Suppressor macrophage (primary cell): ENCODE measurements at places on chromosomes 4 and X.

DNA sequence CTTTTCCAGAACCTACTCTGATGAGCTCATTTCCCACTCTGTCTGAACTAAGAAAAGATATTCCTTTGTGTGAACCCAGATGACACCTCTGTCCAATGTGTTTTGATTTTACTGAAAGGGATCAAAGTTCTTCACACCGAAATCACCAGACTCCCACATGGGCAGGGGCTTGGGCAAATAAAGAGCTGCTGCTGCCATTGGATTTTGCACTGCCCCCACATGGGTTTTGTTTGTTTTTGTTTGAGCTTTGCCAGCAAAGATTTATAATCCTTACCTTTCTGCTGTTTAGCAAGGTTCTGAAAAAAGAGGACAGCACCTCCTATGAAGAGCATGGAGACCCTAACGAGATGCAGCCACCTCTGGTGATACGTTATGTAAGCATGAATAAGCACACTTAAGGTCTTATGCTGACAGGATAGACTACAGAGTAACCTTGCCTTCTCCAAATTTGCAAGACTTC, 44.3 kb downstream of the HSD17B13 start:
- no peak for DNase-seq

DNA sequence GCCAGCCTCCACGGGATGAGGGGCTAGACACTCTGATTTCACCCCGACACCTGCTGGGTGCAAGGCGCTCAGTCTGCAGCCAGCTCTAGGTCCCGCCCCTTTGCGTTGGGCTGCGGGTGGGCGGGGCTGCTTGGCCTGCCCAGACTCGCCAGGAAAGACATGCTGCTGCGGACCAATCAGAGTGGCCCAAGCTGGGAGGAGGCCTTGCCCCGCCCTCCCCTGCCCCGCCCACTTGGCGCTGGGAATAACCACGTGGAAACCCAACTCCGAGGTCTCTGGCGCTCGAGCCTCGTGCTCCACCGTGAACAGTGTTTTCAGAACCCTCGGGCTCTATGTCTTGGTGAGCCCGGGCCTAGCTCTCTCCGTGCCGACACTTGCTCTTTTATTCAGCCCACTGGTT, 5.3 kb upstream of the VMA21 start:
- DNase-seq = no peak

DNA sequence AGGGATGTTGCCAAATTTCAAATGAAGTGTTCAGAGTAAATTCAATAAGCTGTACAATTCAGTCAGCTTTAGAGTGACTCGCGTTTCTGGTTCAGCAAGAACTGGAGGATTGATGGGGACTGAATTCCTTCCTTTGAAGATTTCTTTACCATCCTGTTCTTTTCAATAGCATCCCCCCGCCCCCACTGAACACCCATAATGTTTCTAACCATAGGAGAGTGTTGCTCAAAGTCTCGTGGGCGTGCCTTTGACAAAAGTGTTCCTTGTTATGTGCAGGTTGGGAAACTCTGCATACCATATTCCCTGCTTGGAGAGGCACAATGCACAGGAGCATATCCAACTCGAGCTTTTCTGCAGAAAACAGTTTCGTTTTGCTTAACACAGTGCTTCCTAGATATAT, 323.5 kb upstream of the CASK start:
- no peak for DNase-seq

DNA sequence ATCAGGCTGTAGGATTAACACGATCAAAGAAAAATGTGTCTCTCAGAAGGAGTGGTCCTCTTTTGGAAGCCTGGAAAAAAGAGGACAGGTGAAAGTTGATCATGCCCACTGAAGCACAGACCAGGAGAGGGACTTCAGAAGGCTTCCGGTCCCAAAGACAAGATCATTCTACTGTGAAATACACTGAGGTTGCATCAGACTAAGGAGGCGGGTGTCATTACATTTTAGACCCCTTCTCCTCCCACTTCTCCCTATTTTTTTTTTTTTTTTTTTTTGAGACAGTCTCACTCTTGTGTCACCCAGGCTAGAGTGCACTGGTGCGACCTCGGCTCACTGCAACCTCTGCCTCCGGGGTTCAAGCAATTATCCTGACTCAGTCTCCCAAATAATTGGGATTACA, 67.5 kb downstream of the RBM47 start:
- DNase-seq = peak; percentile 71

GRCh38 chr4:36065274-36065871, 178.9 kb downstream of the ARAP2 start:
- no peak for DNase-seq

DNA sequence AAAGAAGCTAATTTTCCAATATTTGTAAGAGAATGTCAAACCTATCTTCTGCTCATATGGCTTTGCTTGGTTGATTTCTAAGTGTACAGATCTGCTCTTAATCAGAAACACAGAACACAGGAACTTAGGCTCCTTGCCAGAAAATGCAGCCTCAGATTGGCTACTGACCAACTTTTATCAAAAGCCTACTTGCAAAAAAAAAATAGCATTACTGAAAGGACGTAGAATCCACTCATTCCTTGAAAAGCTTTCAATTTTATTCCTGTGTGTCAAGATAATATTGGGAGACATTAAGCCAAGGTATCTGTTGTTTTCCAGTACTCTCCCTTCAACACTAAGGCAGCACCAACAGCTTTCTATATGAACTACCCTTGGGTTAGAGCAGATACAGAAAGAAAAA, 127.6 kb upstream of the INTU start:
- DNase-seq = no peak

DNA sequence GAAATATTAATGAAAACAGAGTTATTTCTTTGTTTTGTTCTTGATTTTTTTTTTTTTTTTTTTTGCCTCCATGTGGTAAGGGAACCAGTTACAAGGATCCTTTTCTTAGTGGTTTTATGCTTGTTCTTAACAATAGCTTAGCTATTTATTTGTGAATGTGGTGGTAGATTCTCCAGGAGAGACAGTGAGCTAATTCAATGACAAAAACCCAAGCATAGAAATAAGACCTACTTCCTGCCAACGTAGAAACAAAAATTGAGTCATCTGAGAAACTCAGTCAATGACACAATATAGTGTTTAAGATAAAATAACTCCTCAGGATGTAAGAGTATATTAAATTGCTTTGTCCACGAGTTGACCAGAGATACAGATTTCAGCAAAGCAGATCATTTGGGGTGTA, 863.8 kb upstream of the PABPC4L start:
- DNase-seq = no peak

GRCh38 chr4:186144946-186145569, 40.6 kb downstream of the FAM149A start:
- peak; percentile 6 for DNase-seq

GRCh38 chrX:25156323-25156722, 140.6 kb upstream of the ARX start:
- no peak for DNase-seq

DNA sequence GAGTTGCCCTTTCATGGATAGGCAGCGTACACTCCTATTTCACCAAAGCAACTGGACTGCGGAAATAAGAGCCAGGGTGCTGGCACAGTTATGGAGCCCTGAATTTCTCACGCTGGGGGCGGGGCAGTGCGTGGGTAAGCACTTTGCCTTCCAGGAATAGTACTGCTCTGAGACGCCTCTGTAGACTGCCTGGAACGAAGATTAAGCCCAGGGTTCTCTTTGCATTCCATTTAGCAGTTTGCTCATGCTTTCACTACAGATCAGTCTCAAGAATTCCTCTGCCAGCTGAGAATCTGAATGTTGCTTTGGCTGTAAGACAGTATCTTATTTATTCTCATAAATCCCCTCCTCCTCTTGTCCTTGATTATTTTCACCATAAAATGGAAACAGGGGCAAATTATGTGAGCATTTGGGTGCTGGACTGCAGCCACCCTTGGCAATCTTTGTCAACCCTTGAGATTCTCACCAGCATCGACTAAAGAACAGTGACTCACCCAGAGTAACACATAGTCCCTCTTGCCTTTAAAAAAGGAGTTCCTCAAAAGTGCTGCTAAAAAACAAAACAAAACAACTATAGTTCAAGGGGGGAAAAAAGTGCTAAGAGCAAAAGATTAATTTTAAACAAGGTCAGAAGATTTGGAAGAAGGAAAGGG, 88.9 kb upstream of the CITED1 start:
- peak; percentile 39 for DNase-seq

DNA sequence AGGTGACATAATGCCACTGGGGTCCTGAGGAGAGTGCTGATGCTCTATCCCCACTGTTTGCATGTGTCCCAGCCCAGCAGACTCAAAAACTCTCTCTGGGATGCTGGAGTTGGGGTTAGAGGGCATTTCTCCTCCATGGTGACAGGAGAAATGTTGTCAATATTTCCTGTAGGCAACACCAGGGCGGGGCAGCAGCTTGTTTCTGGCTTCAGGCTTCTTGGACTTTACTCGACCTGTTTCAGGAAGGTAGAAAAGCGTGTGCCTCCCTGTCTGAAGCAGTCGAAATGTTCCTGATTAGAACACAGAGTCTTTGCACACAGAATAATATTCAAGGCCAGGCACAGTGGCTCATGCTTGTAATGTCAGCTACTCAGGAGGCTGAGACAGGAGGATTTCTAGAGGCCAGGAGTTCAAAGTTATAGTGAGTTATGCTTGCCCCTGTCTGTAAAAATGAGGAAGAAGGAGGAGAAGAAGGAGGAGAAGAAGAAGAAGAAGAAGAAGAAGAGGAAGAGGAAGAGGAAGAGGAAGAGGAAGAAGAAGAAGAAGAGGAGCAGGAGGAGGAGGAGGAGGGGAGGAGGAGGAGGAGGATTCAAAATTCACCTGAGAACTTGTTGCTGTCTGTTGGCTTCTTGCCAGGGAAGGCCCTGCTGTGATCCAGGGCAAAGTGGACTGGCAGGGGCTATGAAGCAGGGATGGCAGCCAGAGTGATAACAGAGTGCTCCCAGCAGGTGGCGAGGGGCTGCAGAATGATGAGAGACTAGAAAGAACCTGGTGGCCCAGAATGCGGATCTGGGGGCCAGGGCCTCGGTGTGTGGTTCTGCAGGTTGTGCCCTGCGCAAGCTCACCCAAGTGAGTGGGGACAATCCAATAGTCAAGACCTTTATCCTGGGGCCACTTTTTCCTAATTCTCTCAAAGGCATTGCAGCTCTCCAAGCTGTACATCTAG, 82.9 kb downstream of the RTL5 start:
- no peak for DNase-seq

DNA sequence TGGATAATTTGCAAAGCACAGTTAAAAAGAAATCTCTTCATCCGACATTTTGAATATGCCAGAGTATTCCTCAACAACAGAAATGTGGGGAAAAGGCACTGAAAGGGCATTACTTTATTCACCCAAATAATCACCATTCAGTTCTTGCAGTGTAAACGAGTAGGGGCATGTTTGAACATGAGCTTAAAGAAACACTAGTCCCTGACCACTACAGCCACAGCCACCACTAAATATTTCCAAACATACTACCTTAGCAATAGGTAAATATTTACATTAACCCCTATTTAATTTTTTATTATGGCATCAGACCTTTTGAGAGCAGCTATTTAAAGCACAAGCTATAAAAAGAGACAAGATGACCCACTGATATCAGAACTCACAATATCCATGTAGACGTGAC, 27.6 kb downstream of the MCF2 start:
- no peak for DNase-seq

DNA sequence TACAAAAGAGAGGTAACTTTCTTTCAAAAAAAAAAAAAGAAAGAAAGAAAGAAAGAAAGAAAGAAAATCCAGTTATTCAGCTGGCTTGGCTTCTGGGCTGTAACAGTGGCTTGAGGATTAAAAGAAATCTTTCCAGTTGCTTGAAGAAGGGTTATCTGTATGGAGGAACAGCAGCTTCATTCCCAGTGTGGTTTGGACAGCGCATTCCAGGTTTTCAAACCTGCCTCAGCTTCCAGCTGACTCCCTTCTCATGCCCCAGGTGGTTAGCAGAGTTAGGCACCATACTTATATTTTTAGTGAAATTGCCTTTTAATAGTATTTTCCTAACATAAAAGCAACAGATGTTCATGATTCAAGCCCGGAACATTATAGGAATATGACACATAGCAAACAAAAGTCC, 48.6 kb downstream of the TMEM164 start:
- no peak for DNase-seq

DNA sequence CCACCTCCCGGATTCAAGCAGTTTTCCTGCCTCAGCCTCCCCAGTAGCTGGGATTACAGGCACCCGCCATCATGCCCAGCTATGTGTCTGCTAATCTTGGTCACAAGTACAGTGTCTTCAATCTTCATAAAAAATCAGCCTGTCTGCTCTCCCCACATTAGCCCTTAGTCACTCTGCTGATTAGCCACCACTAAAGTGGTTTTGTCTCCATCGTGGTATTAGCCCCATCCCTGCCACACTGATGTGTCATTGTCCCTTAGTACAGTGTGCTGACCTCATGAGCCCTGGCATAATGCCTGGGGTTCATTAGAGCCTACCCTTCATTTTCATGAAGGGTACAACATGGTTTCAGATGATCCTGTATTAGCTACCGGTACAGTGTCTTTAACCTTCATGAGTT, 49.9 kb downstream of the ZNF157 start:
- no peak for DNase-seq

- DNase-seq = no peak
Observed at GRCh38 chrX:138930583-138930945, 219.0 kb upstream of the FGF13 start.

- DNase-seq = peak; percentile 86
Observed at GRCh38 chrX:130060122-130061069, 49.9 kb downstream of the ELF4 start.

DNA sequence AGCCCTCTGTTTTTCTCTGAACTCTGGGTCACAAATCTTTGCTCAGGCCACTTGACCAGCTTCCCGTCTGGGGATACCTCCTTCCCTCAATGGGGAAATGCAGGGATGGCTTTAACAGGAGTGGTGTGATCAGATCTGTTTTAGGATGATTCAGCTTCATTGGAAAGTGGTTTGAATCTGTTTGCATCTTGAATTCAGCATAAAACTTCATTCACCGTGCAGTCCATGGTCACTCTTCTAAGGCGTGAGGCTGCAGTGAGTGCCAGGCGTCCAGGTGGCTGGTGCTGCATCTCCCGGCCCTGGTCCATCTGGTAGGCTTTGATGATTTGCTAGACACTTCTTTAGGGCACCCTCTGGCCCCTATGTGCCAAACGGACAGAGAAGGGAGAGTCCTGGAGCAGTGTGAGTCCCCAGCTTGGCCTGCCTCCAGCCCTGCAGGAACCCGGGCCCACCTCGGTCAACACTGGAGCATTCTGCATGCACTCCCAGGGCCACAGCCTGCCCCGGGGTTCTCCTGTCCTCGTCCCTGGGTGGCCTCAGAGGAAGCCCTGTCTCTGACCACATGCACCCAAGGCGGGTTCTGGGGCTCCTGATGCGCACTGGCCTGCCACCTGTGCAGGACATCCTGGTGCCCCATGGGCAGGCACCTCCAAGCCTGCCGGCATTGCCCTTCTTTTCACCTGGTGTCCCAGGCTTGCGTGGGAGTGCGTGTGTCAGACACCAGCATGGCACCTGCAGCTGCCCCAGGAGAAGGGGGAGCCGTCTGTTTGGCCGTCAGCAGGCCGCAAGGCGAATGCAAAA, 251.5 kb upstream of the PSAPL1 start:
- DNase-seq = no peak
